IMR-90 (cell line): ENCODE measurements at places on chromosomes 4 and X. TPM values are rescaled to one million over a fixed set of nuclear protein-coding genes. Genes with fewer than 3 reads are reported as not detected.

- DNase-seq = no peak
These were observed 67.3 kb downstream of the PDLIM5 start for GRCh38 chr4:94519019-94519418.

DNA sequence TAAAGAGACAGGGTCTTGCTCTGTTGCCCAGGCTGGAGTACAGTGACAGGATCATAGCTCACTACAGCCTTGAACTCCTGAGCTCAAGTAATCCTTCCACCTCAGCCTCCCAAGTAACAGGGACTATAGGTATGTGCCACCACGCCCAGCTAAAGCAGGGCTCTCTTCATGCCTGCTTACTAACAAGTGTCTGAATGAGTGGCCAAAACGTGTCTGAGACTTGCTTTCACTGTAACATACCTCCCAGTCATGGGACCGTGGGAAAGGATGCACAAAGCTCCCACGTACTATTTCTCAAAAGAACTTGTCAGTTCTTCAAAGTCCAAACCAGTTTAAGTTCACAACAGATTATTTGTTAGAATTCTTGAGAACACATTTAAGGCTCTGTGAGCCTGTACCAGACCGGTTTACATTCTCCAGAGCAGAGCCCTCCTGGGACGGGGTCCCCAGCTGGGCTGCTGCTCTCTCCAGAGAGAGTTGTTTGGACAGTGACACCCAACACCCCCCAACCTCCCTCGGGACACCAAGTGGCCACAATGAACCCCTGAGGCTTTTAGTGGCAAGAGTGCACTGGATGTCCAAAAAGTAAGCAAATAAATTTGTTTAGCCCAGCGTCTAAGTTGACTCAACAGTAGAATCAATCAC lies 24.1 kb downstream of the SH3KBP1 start:
- peak; percentile 29 for DNase-seq

DNA sequence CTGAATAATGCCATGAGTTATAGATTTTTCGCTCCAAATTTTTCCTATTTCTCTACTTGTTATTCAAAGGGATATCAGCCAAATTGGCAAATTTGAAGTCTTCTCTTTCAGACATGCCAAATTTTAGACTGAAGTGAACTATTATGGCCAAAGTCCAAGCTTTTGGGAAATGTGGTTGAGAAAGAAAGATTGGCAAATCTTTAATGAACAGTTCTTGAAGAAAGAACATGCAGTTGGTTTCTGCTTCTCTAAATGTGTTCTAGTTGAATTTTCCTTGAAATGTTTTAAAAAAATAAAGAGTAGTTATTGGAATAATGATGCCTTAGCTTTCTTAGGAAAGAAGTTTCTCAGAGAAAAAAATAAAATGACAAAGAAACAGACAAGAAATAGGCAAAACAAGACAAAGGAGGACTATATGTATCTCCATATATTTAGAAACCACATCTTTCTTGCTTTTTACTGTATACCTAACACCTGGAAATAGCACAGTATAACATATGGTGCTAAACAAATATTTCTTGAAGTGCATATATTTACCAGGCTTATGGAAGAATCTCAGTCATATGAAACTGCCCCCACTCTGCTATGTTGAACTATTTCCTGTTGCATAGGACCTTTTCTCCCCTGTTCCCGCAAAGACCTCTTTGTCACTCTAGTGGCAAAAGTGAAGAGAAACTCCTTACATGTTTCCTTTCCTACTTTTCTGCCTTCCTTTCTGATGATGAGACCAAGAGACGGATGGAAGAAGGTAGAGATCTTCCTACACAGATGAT lies 250.0 kb downstream of the ARHGAP24 start:
- DNase-seq = no peak

- peak; percentile 25 for DNase-seq
These were observed 443.9 kb upstream of the INTU start for GRCh38 chr4:127188847-127189246.

GRCh38 chrX:150984169-150984824 lies 1.2 kb downstream of the HMGB3 start:
- no peak for DNase-seq

- DNase-seq = no peak
These were observed 116.0 kb downstream of the APBB2 start for GRCh38 chr4:41098093-41099048.

GRCh38 chrX:41468647-41469323 lies 21.6 kb downstream of the NYX start:
- DNase-seq = peak; percentile 22

- peak; percentile 56 for DNase-seq
These were observed 20.8 kb upstream of the CEP135 start for GRCh38 chr4:55927803-55928437.

GRCh38 chr4:175542786-175543185 lies 269.3 kb downstream of the GPM6A start:
- no peak for DNase-seq

- no peak for DNase-seq
These were observed 50.8 kb upstream of the STIM2 start for GRCh38 chr4:26809811-26810210.

- DNase-seq = no peak
These were observed 231.1 kb downstream of the ARAP2 start for GRCh38 chr4:36013206-36013605.

DNA sequence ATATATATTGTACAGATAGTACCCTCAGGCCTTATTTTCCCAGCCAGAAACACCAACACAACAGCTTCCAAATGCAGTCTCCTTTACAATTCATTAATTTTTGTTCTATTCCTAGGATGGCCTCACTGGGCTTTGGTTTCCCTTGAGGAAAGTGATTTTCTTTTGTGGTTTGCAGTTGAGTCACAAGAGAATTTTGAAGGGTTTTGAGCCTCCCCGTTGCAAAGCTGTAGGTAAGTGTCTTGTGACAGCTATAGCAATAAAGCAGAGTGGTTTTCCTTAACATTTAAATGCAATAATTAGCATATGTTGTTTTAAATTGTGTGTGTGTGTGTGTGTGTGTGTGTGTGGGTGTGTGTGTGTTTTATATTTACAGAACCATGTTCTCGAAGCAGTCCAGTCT lies 54.1 kb upstream of the WDR17 start:
- no peak for DNase-seq

- DNase-seq = no peak
These were observed 190.6 kb upstream of the RBPJ start for GRCh38 chr4:26130173-26130572.

DNA sequence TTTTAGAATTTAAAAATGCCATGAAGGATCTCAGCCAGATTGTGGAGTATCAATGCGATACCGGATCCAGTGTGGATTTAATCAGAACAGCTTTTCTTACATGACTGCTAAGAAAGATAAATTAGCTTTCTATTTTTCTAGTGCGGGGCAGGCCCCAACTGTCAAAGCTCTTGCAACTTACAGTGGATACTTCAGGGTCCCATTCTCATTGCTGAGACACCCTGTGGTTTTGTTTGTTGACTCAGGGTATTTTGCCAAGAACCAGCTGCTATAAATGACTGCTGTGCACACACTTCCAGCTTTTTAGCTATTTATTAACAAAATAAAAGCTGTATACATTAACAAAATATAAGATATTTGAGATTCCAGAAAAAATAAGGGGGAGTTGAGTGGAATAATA lies 166.4 kb downstream of the DCLK2 start:
- peak; percentile 78 for DNase-seq

GRCh38 chrX:56813318-56813837 lies 84.3 kb downstream of the NBDY start:
- peak; percentile 31 for DNase-seq

DNA sequence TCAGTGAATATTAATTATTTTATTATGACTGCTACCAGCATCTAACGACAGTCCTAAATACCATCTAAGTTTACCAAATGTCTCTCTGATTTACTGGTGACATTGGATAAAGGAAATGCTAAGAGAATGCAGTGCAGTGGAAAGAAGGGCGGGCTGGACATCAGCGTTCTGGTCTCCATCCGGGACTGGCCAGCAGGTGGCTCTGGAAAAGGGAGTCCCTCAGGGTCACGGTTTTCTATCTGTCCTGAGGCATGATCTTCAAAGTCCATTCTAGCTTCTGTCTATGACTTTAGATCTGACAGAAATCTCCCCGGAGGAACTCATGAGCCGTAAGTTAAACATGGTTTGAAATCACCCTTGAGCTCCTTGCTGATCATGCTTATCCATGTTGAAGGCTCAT lies 3.3 kb downstream of the TRIM2 start:
- peak; percentile 24 for DNase-seq

GRCh38 chr4:168765322-168765721 lies 244.7 kb downstream of the CBR4 start:
- DNase-seq = no peak

DNA sequence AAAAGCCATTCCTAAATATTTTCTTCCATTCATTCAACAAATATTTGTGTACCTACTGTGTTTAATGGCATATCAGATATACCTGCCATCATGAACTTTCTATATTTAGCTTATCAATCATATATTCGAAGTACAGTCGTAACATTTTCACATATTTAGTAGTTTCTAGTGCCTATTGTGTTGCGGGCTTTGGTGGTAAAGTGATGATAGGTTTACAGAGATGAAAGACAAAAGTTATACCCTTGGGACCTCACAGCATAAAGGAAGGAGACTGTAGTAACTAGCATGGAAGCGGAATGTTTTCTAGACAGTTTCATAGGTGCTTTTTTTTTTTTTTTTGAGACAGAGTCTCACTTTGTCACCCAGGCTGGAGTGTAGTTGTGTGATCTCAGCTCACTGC lies 39.5 kb downstream of the RBPJ start:
- no peak for DNase-seq

EDNRA gene
- 6.5 and 7.8 TPM in 2 replicates for total RNA-seq

ACSL1 gene
- total RNA-seq = 26.0 and 27.5 TPM in 2 replicates

ZNF157 gene
- under 0.01 TPM in 1 of 2 replicates, not detected in the other for total RNA-seq

TGIF2LX gene
- total RNA-seq = not detected in 2 replicates

ZNF141 gene
- 4.7 and 7.8 TPM in 2 replicates for total RNA-seq

SSX3 gene
- total RNA-seq = not detected in 2 replicates

NPY5R gene
- total RNA-seq = not detected in 2 replicates

SULT1E1 gene
- not detected in 2 replicates for total RNA-seq

GRIA2 gene
- total RNA-seq = not detected in 2 replicates

CT45A3 gene
- total RNA-seq = not detected in 2 replicates
